ENCODE measurements at places on chromosomes 16 and 17. TPM values are rescaled to one million over a fixed set of nuclear protein-coding genes. Genes with fewer than 3 reads are reported as not detected.

GRCh38 chr17:11644265-11645212 is 46.3 kb downstream of the DNAH9 start:
- peak; percentile 65 for DNase-seq

DNA sequence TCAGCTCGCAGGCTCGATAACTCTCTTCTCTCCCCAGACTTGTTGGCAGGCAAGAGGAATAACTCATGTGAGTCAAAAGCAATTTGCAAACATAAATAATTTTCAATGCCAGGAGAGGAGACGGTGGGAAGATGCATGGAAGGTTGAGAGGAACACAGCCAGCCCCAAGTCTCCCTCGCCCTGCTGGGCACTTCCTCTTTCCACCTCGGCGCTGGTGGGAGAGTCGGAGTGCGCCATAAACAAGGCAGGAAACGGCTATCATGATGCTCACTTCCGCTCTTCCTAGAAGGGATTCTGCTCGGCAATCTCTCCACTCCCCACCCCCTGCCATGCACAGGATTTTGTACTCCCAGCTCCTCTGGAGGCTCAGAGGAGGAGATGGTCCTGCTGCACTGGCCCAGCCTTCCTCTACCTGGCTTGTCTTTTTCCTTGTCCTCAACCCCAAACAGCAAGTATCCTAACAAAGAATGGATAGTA is 13.0 kb downstream of the CBX4 start:
- DNase-seq: no peak

DNA sequence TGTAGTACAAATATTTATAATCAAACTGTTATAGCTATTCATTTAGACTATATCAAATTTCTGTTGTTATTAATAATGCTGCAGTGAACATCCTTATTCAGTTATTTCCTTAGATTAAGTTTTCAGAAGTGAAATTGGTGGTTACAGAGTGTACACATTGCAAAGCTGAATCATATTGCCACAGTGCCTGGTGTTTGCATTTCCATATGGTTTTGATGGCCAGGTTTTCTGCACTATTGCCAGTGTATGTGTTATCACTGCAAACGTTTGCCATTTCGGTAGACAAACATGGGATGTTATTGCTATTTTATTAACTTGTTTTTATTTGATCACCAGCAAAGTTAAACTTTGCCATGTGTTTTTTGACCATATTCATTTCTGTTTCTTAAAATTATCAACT is 259.4 kb downstream of the CDH13 start:
- DNase-seq: no peak

DNA sequence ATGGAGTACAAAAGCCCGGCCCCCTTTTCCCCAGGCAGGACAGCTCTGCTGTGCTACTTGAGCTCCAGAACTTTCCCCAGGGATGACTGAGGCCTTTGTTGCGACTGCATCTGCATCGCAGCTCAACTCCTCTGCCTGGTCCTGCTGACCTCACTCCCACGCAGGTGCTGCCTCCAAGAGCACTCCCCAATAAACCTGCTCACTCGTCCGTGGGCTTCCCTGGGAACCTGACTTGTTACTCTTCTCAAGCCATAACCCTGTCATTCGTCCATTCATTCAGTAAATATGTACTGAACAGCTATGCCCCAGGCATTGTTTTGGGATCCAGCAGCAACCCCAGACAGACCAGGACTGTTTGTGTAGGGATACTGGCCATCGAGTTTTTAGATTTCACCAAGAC is 11.6 kb upstream of the RMI2 start:
- no peak for DNase-seq

GRCh38 chr16:88956546-88957432 is 20.2 kb downstream of the CBFA2T3 start:
- no peak for DNase-seq

Gene PNPO
- 38.2 TPM for total RNA-seq
